ENCODE measurements at places on chromosomes 11 and 22. TPM values are rescaled to one million over a fixed set of nuclear protein-coding genes. Genes with fewer than 3 reads are reported as not detected.

FAM227A gene
- 0.64 TPM for total RNA-seq

OR8D4 gene
- total RNA-seq, result not detected

SYCE3 gene
- not detected for total RNA-seq

KRTAP5-11 gene
- total RNA-seq, result not detected

PIK3IP1 gene
- 0.82 TPM for total RNA-seq

NCR3LG1 gene
- total RNA-seq, result 2.6 TPM

OR4D5 gene
- not detected for total RNA-seq

RIMBP3C gene
- 0.24 TPM for total RNA-seq

KCNQ1 gene
- 0.55 TPM for total RNA-seq

CDC45 gene
- 27.8 TPM for total RNA-seq

PATE2 gene
- total RNA-seq, result not detected

CCDC15 gene
- total RNA-seq, result 0.67 TPM

POTEH gene
- total RNA-seq, result not detected

OR4A16 gene
- not detected for total RNA-seq

KLHL35 gene
- total RNA-seq, result 1.5 TPM

CASTOR1 gene
- total RNA-seq, result 7.7 TPM

KRTAP5-7 gene
- not detected for total RNA-seq

KCNJ11 gene
- total RNA-seq, result 1.3 TPM

MMP10 gene
- total RNA-seq, result 0.71 TPM

OR51E2 gene
- total RNA-seq, result not detected

MMP26 gene
- not detected for total RNA-seq

LRRC55 gene
- total RNA-seq, result not detected

IGSF22 gene
- not detected for total RNA-seq

OR5A1 gene
- total RNA-seq, result not detected

MAPK8IP1 gene
- 4.3 TPM for total RNA-seq

PGR gene
- not detected for total RNA-seq

ZP1 gene
- not detected for total RNA-seq

FXYD2 gene
- total RNA-seq, result 21.9 TPM

C22orf15 gene
- not detected for total RNA-seq

RANBP1 gene
- 292 TPM for total RNA-seq

CNTF gene
- total RNA-seq, result 1.5 TPM
